ENCODE measurements at places on chromosomes 4 and X.

DNA sequence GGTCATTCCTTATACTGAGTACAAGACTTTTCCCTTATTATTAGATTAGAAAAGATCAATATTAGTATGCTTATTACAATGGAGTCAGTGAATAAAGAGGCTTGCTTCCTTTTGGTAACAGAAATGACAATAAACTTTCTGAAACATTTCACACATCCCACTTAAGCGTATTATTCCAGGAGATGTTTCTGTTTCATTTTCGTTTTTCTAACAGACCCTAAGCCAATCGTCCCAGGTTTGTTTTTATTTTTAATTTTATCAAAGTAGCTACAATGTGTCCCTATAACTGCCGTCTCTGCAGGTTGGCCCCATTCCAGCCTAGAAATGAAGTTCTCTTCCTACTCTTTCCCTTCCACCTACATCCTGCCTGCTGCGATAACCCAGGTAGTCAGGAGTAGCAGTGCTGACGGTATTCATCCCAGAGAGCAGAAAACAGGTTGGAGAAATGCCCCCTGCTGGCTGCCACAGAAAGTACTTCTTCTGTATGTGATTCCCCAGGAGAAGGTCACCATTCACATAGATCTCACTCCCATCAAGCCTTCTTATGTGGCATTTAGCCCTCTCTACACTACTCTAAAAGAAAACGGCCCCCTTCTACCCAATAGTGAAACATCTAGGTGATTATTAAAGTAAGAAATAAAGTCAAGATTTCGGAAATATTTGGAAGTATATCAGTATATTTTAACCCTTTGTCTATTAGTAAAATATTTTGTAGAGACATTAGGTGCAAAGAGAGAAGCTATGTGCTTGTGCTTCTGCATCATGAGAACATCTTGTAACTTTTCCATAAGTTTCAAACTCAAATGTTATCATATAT lies 40.4 kb downstream of the ENPEP start:
- DNase-seq = peak; percentile 58

- DNase-seq = no peak
Observed at GRCh38 chrX:11531226-11531625, 134.5 kb downstream of the ARHGAP6 start.

GRCh38 chr4:94660614-94661013 lies 97.1 kb upstream of the BMPR1B start:
- no peak for DNase-seq

GRCh38 chr4:35347276-35347675 lies 897.0 kb downstream of the ARAP2 start:
- no peak for DNase-seq

DNA sequence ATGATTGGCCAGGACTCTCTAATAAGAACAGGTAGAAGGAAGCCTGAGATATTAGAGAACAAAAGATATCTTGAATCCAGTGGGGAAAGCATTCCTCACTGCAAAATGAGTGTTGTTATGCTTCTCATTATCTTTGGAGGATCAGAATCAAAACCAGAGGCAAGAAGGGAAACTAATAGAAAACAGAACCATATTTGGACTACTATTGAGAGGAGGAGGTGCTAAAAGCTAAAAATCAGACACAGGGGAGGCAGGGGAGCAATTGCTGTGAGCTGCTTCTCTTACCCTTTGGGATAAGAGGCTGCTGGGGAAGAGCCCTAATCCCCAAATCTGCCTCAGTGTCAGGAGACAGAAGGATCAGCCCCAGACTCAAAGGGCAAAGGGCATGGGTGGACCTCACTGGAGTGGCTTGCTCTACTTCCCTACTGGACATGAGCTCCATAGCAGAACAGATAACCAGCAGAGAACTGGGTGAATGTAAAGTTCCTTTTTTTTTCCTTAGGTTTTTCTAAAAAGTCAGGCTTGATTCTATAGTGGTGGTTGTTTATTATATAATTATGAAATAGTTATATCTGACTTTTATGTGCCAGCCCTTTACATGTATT lies 60.1 kb downstream of the SEPTIN11 start:
- DNase-seq = no peak

GRCh38 chr4:139988863-139989765 lies 164.9 kb downstream of the MAML3 start:
- DNase-seq = peak; percentile 35

DNA sequence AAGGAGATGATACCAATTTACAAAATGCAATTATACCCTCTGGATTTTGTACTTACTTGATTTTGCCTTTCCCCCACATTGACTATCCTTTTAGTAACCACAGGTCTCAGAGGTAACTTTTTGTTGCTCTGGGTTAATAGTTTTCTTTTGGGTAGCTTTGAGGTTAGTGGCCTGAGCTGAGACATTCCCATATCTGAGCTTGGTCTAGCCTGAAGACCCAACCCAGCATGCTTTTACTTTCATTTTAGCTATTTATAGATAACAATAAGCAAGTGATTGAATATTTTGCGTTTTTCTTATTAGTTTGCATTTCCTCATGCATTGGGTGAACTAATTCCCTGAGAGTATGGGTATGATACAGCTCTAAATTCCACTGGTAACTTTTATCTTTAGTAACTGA lies 11.8 kb downstream of the HTN1 start:
- DNase-seq = no peak

- DNase-seq = no peak
Observed at GRCh38 chr4:44354172-44354571, 94.4 kb downstream of the KCTD8 start.

GRCh38 chr4:62449538-62449937 lies 1249.4 kb downstream of the ADGRL3 start:
- no peak for DNase-seq

DNA sequence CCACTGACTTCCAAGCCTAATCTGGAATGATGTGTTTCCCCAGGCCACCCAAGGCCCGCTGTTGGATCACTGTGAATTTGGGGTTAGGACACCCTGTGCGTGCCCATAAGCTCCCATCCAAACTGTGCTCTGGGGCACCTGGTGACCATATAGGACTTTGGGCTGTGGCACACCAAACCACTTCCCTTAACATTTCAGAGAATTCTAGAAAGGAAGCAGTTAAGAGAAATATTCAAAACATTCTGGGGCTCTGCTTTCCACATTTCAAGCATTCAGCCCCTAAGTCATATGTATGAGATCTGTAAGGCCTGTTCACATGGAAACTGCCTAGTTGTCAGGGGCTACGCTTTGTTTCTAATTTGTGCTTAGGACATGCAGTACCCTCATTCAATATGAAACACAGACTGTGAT lies 14.4 kb downstream of the VGLL1 start:
- DNase-seq = no peak

- DNase-seq = no peak
Observed at GRCh38 chrX:132442691-132443090, 46.1 kb downstream of the MBNL3 start.

- DNase-seq = no peak
Observed at GRCh38 chr4:114078636-114079035, 99.2 kb upstream of the ARSJ start.

- peak; percentile 80 for DNase-seq
Observed at GRCh38 chr4:140071806-140072205, 82.2 kb downstream of the MAML3 start.

GRCh38 chrX:13620207-13620606 lies 32.7 kb upstream of the TCEANC start:
- no peak for DNase-seq

DNA sequence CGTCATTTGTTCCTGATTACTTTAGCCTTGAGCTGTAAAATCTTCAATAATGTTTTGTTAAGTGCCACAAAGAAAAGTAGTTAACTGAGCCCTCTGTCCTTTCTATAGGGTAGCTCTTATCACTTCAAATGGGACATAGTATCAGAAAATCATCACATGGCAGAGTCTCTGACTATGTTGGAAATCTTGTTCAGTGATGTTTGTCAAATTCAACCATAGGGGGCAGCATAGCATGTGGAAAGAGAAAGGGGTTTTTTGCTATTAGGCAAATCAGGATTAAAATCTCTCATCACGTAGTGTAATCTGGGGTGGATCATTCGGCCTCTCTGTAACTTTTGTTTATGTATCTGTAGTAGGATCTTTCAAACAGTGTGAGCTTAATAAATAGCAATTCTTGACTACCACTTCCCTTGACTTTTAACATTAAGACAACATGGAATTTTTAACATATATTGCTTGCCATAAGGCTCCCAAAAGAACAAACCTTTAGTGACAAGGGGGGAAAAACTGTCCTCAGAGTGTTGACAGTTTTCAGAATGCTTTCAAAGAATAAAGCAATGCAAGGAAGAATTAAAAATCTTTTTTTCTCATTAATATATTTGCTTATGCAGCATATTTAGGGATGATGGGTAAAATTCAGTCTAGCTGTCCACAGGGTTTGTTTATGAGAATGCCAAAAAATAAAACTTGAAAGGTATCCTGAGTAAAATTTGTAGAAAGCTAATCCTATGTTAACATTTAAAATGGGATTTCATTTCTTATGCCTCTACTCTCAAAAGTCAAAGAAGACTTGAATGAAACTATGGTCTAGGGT lies 127.2 kb downstream of the FBXW7 start:
- DNase-seq = peak; percentile 31

DNA sequence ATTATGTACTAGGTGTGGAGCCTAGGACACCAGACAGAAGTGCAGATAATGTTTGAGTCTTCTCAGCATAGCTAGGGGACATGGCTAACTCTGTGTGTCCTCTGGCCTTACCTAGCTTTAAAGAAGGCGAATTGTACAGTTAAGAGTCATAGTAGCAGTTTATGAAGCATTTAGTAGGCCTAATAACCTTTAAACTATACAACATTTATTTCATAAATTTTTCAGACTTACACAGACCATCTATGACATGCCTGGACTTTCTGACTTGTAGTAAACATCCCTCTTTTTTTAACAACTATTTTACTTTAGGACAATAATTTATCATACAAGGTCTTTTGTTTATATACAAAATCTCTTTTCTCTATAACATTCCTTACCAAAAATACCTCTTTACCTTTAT lies 37.4 kb downstream of the ETNPPL start:
- no peak for DNase-seq

- no peak for DNase-seq
Observed at GRCh38 chrX:150146271-150146896, 208.1 kb upstream of the EOLA2 start.

- DNase-seq = no peak
Observed at GRCh38 chr4:1200425-1201035, 28.1 kb upstream of the SPON2 start.

DNA sequence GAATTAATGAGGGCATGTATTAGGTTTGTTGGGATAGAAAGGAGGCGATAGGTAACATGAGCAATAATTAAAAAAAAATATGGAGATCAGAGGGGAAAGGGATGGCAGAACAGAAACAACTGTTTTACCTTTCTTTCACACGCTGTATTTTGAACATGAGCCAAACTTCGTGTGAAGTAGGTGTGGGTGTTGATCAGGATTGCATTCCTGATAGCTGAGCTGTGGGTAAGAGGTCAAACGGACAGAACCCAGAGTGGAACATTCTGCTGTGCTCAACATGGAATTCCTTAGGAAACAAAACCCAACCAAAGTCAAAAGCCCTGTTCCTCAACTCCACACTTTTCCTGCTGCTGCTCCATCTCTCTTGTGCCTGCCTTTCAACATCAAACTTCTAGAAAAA lies 162.5 kb upstream of the CASK start:
- no peak for DNase-seq

DNA sequence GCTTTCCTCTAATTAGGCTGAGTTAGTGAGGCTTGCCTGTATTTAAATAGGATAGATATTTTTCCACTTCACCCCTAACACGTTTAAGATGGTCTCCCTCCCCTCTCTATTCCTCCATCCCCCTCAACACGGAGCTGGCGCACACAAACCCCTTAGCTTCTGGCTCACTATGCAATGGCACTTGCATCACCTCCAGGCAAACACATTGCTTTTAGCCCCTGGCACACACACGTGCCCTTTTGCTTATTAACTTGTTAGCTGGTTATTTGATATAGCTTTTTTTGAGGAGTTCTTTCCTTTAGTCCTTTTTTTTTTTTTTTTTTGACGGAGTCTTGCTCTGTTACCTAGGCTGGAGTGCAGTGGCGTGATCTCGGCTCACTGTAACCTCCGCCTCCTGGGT lies 94.3 kb downstream of the HDAC8 start:
- DNase-seq = no peak

DNA sequence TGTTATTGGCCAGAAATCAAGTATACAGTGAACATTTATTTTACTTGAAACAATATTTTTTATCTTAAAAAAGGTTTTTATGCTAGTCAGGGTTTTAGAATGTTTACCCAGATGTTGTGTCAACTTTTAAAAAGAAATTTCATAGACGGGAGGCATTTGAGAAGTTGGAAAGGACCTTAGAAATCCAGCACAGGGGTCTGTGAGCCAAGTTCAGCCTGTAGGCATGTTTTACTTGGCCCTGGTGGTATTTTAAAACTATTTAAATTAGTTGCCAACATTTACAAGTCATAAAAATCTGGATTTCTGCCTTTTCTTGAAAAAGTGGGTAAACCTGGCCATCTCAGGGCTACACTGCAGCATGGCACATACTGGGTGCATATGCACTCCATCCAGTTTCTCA lies 25.5 kb upstream of the FHL1 start:
- no peak for DNase-seq
